NK-92 treated with Interleukin-12 subunit alpha and Interleukin-12 subunit beta, amount 100 ng/mL, for 24 hours (cell line): ENCODE measurements at places on chromosomes 5 and 9.

DNA sequence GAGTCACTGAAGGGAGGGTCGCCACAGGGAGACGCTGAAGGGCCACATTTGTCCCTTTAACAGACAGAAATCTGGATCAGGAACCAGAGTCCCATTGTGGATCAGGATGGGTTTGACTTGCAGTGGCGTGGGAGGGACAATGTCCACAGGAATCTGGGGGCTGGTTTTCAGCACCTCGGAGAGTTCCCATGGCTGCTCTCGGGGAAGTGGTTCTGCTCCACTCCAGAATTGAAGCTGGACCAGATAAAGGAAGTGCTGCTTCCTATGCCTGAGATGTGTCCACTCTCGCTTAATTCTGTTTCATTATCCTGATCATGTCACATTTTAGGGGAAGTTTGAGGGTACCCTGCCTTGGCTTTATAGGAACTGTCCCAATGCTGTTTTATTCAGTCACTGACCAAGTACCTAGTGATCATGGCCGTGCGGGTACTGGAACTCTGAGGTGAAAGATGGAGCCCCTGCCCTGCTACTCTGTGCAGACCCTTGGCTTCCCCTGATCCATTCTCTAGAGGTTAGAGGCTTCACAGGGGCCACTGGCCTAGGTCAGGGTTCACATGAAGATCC is 28.7 kb downstream of the ENHO start:
- DNase-seq, result no peak

- DNase-seq, result no peak
Observed at GRCh38 chr9:124555043-124555442, 47.8 kb upstream of the NR5A1 start.

GRCh38 chr9:6055666-6056065 is 40.2 kb upstream of the RANBP6 start:
- DNase-seq, result no peak

- DNase-seq, result no peak
Observed at GRCh38 chr9:36831381-36832161, 202.5 kb downstream of the PAX5 start.

- DNase-seq, result peak; percentile 21
Observed at GRCh38 chr9:94554439-94555331, at the start of gene PCAT7. Gene PCAT7 (plus strand): TSS chr9:94555083.
